ENCODE measurements at places on chromosomes 3 and 15. TPM values are rescaled to one million over a fixed set of nuclear protein-coding genes. Genes with fewer than 3 reads are reported as not detected.

The ACTRT3 gene
- total RNA-seq, result 26.7 TPM

The KLF15 gene
- total RNA-seq, result 36.1 TPM

- DNase-seq, result no peak
- no peaks in the 10 kb centered on the region for H3K27me3 ChIP-seq
- H3K4me3 ChIP-seq, result no peak overlapping the region
- no peaks in the 10 kb centered on the region for H3K36me3 ChIP-seq
- peaks cover 10% of the 10 kb centered on the region for H3K4me1 ChIP-seq
Observed at GRCh38 chr3:137764563-137765309, 621 bp downstream of the SOX14 start.

DNA sequence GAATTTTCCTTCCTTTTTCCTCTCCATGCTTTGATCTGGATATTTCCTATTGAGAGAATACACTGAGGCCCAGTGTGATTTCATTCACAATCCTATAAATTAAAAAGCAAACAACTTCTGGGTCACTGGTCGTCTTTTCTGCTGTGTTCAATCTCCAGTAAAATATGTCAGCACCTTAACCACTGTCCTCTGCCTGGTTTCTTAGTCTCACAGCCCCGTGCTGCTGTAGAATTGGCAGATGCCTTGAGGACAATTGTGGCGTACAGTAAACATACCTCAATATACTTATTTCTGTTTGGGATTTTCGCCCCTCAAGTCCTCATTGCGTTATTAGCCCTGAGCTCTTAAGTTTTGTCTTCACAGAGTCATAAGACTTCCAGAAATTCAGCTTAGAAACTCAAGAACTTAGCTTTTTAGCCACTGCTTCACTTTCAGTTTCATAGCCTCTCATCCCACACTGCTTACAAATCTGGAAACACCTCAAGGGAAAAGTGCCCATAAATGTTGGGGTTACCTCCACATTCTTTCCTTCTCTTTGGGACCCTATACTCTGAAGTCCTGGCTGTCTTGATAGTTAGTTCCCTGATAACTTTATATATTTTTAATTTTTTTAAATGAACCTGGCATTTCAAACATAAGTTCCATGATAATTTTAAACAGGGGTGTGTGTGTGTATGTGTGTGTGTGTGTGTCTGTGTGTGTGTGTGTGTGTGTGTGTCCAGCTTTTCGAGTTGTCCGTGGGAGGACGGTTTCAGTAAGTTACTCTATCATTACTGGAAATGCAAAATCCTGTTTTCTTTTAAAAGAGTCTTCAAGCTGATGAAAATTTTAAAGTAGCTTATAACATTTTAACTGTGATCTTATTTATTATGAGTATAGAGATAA, 238.4 kb upstream of the CTDSPL start:
- peaks cover 17% of the 10 kb centered on the region for H3K4me1 ChIP-seq
- H3K36me3 ChIP-seq, result no peaks in the 10 kb centered on the region
- no peak overlapping the region for H3K4me3 ChIP-seq
- H3K27me3 ChIP-seq, result no peaks in the 10 kb centered on the region

The SAMD7 gene
- total RNA-seq, result not detected

The GOLGA8H gene
- 8.7 TPM for total RNA-seq

DNA sequence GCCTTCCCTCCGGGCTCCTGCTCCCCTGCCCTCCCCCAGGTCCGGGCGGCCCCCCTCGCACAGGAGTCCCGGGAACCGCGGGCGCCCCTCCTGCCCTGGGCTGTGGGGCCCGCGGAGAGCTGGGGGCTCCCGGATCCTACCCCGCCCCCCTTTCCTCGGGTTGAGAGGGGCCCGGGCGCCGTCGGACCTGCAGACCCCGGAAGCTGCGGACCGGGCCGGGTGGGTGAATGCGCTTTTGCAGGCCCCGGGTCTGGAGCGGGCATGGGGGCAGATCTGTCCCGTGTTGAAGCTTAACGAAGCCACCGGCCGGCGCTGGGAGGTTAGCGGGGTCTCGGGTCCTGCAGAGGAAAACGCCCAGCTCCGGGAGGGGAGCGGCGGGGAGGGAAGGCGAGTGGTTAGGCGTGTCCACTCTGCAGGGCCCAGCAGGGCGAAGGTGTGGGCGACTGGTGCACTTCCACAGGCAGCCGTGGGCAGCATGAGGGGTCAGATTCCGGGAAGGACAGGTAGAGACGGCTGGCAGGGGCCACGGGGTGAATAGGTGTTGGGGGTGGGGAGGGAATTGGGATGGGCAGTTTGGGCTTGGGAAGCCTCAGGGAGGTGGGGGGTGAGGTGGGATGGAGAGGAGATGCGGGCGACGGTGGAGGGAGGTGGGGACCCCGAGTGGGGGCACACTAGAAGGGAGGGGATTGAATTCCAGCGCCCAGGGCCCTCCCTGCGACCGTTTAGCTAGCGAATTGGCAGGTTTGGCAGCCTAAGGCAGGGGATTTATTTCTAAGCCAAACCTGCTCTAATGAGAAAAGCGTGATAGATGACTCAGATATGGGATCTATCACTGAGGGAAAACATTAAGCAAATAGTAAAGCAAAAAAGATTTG, 635 bp downstream of the CD276 start:
- H3K36me3 ChIP-seq, result no peaks in the 10 kb centered on the region
- peak overlapping the region; percentile 92 for H3K4me3 ChIP-seq
- H3K4me1 ChIP-seq, result peaks cover 22% of the 10 kb centered on the region
- peak overlapping the region; percentile 59 for H3K27ac ChIP-seq
- H3K27me3 ChIP-seq, result no peaks in the 10 kb centered on the region
- peak; percentile 25 for DNase-seq

The KIF15 gene
- total RNA-seq, result 26.5 TPM

The MAGEL2 gene
- 3.5 TPM for total RNA-seq

- no peaks in the 10 kb centered on the region for H3K4me1 ChIP-seq
- no peak overlapping the region for H3K27ac ChIP-seq
- no peak overlapping the region for H3K4me3 ChIP-seq
- H3K27me3 ChIP-seq, result no peaks in the 10 kb centered on the region
- DNase-seq, result no peak
- H3K36me3 ChIP-seq, result no peaks in the 10 kb centered on the region
Observed at GRCh38 chr3:51593697-51594096, 55.2 kb downstream of the RAD54L2 start.

DNA sequence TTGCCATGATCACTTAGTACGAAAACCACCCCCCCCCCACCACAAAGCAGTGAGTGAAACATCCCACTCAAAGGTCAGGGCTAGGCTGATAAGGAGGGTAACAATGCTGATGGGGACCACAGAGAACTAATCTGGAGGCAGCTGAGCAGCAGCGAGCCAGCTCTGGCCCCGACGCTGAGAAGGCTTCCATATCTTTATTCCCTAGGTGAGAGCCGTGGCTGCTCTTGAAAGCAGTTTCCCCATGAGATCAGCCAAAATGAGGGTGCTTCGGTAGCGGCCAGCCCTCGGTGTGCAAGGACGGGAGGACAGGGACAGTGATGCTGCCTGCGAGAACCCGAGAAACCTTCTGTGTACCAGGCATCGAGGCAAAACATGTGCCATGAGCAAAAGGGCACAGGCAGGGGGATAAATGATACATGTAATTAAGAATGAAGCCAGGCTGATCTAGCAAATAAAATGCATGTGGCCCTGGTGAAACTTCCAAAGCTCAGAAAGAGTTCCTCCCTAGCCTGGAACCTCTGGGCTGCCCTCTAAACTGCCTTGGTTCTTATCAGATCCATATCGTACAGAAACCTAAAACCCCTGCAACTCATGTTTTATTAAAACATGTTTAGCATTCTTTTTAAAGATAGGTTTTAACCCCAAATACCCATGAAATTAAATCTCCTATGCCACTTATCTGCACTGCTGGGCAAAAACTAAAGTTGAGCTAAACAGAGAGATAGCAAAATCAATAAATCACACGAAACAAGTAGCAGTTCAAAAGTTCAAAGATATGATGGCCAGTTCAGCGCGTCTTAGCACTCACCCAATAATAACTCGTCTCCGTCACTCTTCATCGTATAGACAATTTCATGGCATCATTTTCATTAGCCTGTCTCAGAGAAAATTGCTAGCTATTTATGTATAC, 337.3 kb downstream of the FOXP1 start:
- no peaks in the 10 kb centered on the region for H3K27me3 ChIP-seq
- H3K4me1 ChIP-seq, result peaks cover 29% of the 10 kb centered on the region
- H3K4me3 ChIP-seq, result no peak overlapping the region
- H3K36me3 ChIP-seq, result no peaks in the 10 kb centered on the region
- peak overlapping the region; percentile 50 for H3K27ac ChIP-seq

DNA sequence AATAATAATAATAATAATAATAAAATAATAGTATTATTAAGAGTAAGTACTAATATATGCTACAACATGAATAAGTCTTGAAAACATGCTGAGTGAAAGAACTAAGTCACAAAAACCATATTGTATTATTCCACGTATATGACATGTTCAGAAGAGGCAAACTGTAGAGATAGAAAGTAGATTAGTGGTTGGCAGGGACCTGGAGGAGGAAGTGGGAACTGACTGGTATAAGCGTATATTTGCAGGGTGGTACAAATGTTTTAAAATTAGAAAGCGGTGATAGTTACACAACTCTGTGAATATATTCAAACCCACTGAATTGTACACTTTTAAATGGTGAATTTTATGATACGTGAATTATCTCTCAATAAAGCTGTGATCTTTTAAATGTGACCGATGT, 32.8 kb downstream of the LRRK1 start:
- no peaks in the 10 kb centered on the region for H3K4me1 ChIP-seq
- no peak overlapping the region for H3K27ac ChIP-seq
- no peak for DNase-seq
- no peaks in the 10 kb centered on the region for H3K27me3 ChIP-seq
- no peaks in the 10 kb centered on the region for H3K36me3 ChIP-seq

The CYP8B1 gene
- total RNA-seq, result not detected

- H3K27me3 ChIP-seq, result no peaks in the 10 kb centered on the region
- H3K4me3 ChIP-seq, result no peak overlapping the region
- no peak for DNase-seq
- peaks cover 4% of the 10 kb centered on the region for H3K4me1 ChIP-seq
- H3K27ac ChIP-seq, result no peak overlapping the region
Observed at GRCh38 chr15:76172782-76173181, 113.0 kb downstream of the TMEM266 start.

DNA sequence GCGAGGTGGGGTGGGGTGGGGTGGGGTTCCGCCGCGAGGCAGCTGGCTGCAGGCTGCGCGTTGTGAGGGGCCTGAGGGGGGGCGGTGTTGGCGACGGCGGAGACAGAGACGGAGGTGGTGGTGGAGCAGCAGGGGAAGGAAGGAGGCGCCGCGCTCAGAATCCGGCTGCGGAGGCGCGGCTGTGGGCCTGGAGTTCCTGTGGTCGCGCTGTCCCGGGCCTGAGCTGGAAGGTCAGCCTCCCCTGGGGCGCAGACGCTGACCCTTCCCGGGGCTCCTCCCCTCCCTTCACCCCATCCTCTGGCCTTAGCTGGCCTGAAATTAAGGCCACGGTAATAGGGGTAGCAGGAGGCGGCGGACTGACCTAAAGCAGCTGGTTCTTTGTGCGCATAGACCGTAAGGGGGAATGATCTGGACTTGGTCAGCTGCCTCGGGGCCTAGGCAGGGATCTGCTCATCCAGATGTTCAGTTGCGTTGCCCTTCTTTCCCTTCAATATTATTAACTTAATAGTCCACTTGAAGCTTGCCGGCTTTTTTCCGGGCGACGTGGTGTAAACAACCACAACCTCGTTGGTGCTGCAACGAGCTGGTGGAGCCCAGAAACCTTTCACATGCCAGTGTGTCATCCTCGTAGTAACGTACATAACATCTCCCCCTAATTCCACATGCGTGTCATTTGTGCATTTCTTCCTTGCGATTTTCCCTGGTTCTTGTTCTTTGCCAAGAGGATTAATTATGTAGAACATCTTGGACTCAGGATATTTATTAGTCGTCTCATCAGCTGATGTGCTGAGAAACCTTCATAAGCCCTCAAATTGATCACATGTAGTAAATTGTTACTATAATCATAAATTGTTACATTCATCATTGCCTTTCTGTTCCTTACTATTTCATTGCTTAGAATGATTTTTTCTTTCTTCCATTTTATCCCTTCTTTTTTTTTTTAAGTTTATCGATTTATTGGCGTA, 626 bp downstream of the SEC62 start:
- H3K4me1 ChIP-seq, result peaks cover 12% of the 10 kb centered on the region
- H3K36me3 ChIP-seq, result no peaks in the 10 kb centered on the region
- DNase-seq, result peak; percentile 67
- no peaks in the 10 kb centered on the region for H3K27me3 ChIP-seq
- H3K4me3 ChIP-seq, result peak overlapping the region; percentile 72

The FRMD5 gene
- total RNA-seq, result 10.6 TPM

The ACP3 gene
- total RNA-seq, result 5.8 TPM

- H3K36me3 ChIP-seq, result no peaks in the 10 kb centered on the region
- H3K4me1 ChIP-seq, result no peaks in the 10 kb centered on the region
- no peaks in the 10 kb centered on the region for H3K27me3 ChIP-seq
- DNase-seq, result no peak
- H3K27ac ChIP-seq, result no peak overlapping the region
Observed at GRCh38 chr3:133169331-133170068, 131.3 kb downstream of the TMEM108 start.

GRCh38 chr15:89814112-89814742, 425 bp downstream of the ANPEP start:
- no peaks in the 10 kb centered on the region for H3K36me3 ChIP-seq
- no peak for DNase-seq
- no peaks in the 10 kb centered on the region for H3K27me3 ChIP-seq
- peaks cover 18% of the 10 kb centered on the region for H3K4me1 ChIP-seq
